ENCODE measurements at places on chromosomes 13 and 19.

- DNase-seq = no peak
Measured at GRCh38 chr13:72864142-72865011, 82.4 kb downstream of the PIBF1 start.

DNA sequence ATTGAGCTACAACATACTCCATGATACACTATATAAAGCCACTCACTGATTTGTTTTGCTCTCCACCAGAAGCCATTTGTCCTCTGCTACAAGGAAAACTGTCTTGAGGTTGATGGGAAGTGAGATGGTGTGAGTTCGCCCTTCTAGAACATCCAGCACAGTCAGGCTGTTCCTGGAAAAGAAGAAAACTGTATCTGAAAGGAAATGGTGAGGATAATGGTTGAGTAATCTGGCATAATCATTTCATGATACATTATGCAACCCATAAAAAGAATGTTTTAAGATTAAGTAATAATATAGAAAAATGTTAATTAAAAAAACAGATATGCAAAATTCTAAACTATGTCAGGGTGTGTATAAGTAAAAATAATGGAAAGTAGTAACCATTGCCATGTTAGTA, 233.9 kb downstream of the RGCC start:
- DNase-seq = no peak

DNA sequence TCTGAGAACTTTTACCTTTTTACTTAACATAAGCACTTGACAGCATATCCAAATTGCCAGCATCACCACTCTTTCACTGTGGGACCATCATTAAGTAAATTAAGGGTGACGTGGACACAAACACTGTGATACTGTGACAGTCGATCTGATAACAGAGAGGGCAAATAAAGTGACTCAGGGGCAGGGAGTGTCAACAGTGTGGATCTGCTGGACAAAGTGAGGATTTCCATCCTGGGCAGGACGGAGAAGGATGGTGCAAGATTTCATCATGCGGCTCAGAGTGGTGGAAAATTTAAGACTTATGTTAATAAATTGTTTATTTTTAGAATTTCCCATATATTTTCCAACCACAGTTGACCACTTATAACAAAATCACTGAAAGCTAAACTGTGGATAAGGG, 60.0 kb upstream of the WDFY2 start:
- DNase-seq = no peak

DNA sequence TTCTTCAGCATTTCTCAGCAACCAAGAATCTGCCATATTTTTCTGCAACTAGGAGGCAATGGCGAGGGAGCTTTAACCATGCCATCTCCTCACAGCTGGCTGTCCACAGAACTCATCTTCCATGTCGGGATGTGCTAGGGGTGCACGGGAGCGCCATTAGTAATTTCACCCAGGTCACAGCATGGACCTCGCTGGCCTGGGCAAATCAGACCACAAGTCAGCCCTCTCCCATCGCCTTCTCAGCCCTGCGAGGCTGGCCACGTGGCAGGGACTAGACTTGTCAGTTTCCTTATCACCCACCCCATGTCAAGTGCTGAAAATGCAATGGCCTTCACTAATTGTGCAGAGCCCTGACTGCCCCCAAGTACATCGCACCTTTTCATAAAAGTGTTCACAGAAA, 15.7 kb downstream of the COL4A1 start:
- DNase-seq = no peak

GRCh38 chr19:48619692-48620585, 633 bp downstream of the SPHK2 start:
- DNase-seq = no peak

GRCh38 chr19:16342002-16342715, 17.5 kb downstream of the KLF2 start:
- no peak for DNase-seq

DNA sequence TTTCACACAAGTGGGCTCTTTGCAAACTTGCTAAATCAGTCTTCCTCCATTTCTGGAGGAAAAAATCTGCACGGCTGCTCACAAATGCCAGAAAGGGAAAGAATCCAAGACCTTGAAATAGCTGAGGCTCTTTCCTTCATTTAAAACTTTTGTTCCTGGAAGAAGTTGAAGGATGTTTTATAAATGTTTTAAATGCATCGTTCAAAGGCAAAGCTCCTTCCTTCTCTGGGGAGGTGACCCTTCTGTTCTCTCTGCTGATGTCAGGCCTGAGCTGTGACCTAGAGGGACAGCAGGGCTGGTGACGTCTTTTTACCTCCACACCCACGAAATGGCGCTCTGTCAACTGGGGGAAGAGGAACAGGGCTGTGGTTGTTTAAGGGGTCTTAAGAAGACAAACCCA, 376.4 kb upstream of the ZNF507 start:
- DNase-seq = no peak

DNA sequence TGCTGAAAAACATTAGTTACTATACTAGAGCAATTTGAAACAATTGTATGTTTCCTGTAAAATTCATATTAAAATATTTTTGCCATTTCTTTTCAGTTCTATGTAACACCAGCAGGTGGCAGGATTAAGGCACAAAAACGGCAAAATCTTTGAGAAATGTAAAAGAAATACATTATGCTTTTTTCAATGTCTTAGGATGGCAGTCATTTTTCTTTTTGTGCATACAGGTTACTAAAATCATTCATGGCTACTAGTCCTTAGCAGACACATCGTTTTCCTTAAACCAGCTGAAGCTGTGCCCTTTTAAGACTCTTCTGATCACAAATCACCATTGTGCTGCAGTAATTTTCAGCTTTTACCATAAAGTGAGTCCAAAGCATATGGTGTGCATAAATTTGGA, 800.7 kb upstream of the SLITRK5 start:
- no peak for DNase-seq

- no peak for DNase-seq
Measured at GRCh38 chr13:39859898-39860297, 204.4 kb downstream of the COG6 start.

DNA sequence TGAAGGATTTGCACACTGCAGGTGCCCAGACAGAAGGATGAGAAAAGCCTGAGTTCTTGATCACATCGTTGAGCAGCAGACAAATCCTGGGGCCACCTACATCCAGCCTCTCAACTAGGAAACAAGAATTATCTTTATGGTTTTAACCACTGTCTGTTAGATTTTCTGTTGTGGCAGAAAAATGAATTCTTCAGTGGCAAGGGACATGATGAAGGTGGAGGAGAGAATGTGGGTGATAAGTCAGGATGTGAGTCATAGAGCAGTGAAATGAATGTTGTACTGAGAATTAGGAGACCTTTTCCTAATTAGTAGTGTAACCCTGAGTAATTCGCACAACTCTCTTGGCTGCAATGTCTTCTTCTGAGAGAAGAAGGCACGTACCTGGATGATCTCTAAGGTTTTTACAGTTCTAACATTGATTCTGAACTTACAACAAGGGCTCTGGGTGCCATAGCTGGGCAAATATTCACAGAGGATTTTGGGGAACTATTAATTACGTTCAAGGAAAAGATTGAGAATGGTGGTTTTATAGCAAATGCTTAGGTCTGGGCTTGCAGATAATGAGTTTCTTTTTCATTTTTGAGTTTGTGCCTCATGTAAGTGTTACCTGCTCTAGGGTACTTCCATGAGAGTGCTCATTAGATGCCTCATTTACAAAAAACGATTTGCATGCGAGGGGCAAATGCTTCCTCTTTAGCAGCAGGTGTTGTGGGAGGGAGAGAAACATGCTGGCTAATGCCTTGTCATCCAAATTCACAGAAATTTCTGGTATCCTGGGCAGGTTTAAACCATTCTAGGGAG, 111.0 kb upstream of the KL start:
- DNase-seq = no peak

DNA sequence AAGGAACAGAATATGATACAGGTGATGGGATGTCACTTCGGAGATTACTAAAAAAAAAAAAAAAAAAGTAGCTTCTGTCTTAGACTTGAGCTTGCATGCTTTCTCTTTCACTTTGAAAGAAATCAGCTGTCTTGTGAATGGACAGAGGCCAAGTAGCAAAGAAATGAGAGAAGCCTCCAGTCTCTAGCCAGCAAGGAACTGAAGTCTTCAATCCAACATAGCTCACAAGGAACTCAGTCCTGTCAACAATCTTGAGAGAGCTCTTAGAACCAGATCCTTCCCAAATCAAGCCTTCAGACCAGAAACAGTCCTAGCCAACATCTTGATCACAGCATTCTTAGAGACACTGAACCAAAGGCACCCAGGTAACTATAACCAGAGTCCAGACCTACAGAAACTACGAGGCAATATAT, 7.7 kb downstream of the N4BP2L2 start:
- no peak for DNase-seq

- DNase-seq = no peak
Measured at GRCh38 chr19:46608178-46608577, 7.0 kb downstream of the CALM3 start.

DNA sequence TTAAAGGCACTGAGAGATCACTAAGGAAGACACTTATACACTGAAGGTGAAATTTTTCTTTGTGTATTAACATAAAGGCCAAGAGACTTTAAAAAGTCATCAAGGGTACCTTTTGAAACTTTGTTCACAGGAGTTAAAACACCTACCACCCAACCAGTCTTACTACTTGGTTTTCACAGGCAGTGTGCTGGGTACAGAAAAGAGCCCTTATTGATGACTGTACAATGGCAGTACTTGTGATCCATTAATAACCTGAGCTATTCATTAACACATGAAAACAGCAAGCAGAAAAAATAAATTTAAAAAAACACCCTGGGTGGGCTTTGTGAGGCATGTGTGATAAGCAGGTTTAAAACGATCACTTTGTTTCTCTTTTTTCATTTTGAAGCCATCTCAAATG, 148.9 kb downstream of the TBC1D4 start:
- DNase-seq = no peak

DNA sequence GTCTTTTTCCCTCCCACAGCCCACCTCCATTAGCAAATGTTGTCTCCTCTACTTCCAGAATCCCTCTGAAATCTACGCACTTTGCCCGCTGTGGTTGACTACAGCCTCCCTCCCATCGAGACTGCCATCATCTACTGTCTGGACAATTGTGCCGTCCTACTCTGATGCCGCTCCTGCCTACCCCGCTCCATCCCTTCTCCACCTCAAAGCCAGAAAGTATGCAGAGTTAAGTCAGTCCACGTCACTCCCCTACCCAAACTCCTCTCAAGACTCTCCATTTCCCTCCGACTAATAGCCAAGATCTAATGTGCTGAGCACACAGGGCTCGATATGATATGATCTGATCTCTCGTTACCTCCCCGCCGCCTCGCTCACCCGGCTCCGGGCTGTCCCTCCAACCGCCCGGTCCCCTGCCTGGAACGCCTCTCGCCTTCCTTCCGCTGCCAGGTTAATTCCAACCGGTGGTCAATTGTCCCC, 556 bp downstream of the CACTIN start:
- DNase-seq = no peak

Measured in HS-5 (cell line).